ENCODE measurements at places on chromosomes 13 and 19.

DNA sequence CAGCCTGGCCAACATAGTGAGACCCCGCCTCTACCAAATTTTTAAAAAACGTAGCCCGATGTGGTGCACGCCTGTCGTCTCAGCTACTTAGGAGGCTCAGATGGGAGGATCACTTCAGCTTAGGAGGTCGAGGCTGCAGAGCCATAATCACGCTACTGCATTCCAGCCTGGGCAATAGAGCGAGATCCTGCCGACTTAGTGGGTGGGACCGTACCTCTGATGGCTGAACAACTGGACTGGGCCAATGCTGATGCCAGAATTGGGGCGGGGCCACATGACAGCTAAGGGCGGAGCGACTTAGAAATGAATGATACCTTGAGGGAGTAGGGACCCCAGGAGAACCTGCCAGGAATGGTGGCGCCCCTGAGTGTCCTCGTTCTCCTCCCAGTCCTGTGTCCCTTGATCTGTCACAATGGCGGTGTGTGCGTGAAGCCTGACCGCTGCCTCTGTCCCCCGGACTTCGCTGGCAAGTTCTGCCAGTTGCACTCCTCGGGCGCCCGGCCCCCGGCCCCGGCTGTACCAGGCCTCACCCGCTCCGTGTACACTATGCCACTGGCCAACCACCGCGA lies 3.6 kb downstream of the LTBP4 start:
- no peak for DNase-seq

- DNase-seq = no peak
Observed at GRCh38 chr19:45975306-45976070, 1.8 kb upstream of the NOVA2 start.

GRCh38 chr13:73259061-73260017 lies 200.5 kb downstream of the KLF5 start:
- DNase-seq = no peak

GRCh38 chr13:40438999-40439797 lies 227.2 kb downstream of the FOXO1 start:
- no peak for DNase-seq

DNA sequence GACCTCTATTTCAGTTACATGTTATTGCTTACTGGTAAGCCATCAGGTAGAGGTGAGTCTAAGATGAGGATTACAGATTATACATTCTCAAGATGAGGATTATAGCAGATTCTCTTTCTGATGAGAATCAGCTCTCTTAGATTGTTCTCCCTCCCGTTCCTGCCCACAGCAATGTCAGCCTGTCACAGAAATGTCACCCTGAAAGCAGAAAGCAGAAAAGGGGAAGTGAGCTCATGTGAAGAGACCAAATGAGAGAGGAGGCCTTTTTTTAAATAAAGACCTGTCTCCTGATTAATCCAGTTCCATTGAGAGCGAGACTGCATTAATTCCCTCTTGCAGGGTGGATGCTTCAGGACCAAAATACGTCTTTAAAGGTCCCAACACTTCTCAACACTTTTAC lies 445.6 kb downstream of the KCTD12 start:
- DNase-seq = no peak

GRCh38 chr13:98557937-98558792 lies 18.7 kb downstream of the STK24 start:
- no peak for DNase-seq

GRCh38 chr13:30446126-30446500 lies 19.6 kb downstream of the HMGB1 start:
- DNase-seq = no peak

- DNase-seq = no peak
Observed at GRCh38 chr19:48190288-48190884, 19.9 kb downstream of the ZSWIM9 start.

DNA sequence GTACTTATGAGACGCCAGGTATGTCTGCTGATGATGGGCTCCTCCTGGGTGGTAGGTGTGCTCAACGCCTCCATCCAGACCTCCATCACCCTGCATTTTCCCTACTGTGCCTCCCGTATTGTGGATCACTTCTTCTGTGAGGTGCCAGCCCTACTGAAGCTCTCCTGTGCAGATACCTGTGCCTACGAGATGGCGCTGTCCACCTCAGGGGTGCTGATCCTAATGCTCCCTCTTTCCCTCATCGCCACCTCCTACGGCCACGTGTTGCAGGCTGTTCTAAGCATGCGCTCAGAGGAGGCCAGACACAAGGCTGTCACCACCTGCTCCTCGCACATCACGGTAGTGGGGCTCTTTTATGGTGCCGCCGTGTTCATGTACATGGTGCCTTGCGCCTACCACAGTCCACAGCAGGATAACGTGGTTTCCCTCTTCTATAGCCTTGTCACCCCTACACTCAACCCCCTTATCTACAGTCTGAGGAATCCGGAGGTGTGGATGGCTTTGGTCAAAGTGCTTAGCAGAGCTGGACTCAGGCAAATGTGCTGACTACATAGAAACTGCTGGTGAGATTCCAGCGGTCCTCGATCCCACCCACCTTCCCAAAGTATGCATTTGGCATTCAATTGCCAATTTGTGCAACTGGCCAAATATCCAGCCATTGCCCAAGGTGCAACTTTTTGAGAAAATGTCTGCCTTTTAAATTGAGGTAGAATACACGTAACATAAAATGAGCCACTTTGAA lies 10.2 kb downstream of the OR2Z1 start:
- DNase-seq = no peak

- DNase-seq = no peak
Observed at GRCh38 chr13:92221916-92222315, 823.5 kb downstream of the GPC5 start.

- DNase-seq = no peak
Observed at GRCh38 chr13:113046128-113046882, 59.3 kb upstream of the F7 start.

DNA sequence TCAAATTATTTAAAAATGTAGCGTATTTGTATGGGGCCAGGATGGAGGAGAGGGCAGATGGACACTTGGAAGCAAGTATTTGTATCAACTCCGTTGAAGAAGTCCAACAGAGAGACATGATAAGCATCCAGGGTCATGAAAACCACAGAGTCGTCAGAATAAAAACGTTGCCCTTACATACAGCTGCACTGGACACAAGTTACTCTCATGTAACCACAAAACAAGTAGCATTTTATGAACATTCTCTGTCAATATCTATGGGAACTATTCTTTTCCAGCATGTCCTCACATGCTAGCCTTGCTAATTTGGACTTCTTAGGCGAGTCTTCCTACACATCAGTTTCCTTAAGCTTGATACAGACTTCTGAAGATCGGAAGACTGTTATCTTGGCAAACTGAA lies 35.0 kb downstream of the EFNB2 start:
- DNase-seq = no peak

Data from non-pigmented ciliary epithelial cell (primary cell).